ENCODE measurements at places on chromosomes 12 and 14.

DNA sequence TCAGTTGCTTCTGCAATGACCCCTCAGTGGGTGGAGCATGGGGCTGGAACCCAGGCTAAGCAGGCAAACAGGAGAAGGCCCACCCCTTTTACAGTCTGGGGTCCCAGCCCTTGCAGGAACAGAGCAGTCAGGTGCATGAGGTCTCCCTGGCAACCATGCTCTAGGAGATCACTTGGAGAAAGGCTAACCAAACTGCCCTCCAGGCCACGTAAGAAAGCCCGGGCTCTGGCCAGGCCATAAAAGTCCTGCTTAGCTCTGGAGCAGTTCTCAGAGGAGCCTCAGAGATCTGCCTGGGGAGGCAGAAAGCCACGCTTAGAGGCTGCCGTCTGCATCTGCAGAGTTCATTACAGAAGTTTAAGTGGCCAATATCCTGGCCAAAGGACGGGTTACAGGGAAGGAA is 15.0 kb upstream of the TC2N start:
- DNase-seq: no peak

DNA sequence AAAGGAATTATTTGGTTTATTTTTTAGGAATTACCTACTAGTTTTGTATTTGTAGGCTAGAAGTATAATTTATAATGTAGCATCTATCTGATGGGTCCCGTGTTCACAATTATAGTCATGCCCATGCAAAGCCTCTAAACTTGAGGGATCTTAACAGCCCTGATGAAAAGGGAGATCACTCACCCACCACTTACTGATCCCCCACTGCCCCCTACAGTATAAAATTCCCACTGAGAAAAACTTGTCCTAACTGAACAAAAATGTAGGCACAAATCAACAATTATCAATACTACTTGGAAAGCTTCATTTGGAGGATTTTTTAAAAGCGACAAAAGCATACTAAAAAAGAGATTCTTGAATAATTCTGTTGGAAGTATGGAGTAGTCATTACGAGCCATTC is 21.0 kb downstream of the WIF1 start:
- DNase-seq: no peak

- no peak for DNase-seq
Observed at GRCh38 chr14:95424529-95424928, 91.9 kb downstream of the SYNE3 start.

DNA sequence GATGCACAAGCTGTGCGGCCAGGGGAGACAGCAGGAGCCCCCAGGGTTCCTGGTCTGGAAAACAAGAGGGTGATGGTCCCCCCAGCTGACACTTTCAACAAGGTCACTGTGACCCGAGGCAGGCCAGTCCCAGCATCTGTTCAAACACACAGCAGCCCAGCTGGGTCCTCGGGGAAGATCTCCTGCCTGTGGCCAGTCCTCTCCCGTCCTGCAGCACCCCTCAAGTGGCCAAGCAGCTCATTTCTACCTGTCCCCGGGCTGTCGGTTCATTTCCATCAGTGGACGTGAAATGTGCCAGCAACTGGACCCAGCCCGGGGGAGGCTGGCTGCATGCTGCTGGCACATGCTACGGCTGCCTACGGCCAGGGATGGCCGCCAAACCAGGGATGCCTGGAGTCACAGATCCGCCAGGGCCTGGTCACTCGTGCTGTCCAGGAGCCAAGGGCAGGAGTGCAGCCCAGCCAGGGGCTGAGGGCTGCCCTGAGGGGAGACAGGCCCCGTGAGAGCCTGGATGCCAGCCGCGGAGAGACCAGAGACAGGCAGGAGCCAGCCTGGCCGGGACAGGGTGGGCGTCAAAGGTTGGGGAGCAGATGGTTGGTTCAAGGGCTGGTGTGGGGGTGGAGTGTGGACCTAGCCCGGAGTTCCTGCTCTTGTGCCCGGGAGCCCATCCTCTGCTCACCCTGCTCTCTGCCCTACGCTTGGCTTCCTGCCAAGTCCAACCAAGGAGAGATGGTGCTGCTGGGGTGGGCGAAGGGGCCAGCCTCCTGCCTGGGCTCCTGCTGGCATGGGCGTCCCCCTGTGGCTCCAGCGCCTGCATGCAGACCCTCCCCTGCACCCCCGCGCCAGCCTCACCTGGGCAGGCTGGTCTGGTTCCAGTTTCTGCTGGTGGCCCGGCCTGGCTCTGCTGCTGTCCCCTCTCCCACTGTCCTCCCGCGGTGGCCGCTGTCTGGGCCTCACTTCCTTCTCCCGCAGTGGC is 143.8 kb downstream of the ADGRD1 start:
- no peak for DNase-seq

GRCh38 chr14:81471062-81471461 is 62.6 kb downstream of the SEL1L start:
- DNase-seq: no peak

All from AG20443 (cell line).